Hematopoietic multipotent progenitor cell treated with erythropoietin and hydrocortisone succinate and interleukin-3 and kit ligand, for 6 days (in vitro differentiated cells): ENCODE measurements at places on chromosomes 16 and 17.
A peak's percentile ranks its signal among the peaks of the same experiment; 100 is the strongest.

GRCh38 chr17:33416131-33416530 lies 123.0 kb upstream of the ASIC2 start:
- DNase-seq = peak; percentile 13

GRCh38 chr17:381516-381915 lies 28.9 kb upstream of the RPH3AL start:
- DNase-seq = no peak

GRCh38 chr17:296906-297690 lies 55.5 kb downstream of the RPH3AL start:
- DNase-seq = no peak

- DNase-seq = no peak
Measured at GRCh38 chr17:68095205-68095811, 59.8 kb downstream of the KPNA2 start.

- DNase-seq = no peak
Measured at GRCh38 chr17:77434136-77435114, 293.7 kb downstream of the SEC14L1 start.

- DNase-seq = peak; percentile 77
Measured at GRCh38 chr17:74566132-74566753, 1.1 kb downstream of the CD300H start.

GRCh38 chr17:65485388-65486299 lies 75.8 kb downstream of the AXIN2 start:
- DNase-seq = no peak

- DNase-seq = peak; percentile 78
Measured at GRCh38 chr17:81291662-81292061, 3.4 kb downstream of the SLC38A10 start.

GRCh38 chr17:58305626-58306025 lies 23.0 kb downstream of the TSPOAP1 start:
- no peak for DNase-seq

GRCh38 chr17:3712811-3713463 lies 10.8 kb upstream of the HASPIN start:
- DNase-seq = peak; percentile 97

GRCh38 chr17:11140043-11140442 lies 101.0 kb upstream of the SHISA6 start:
- no peak for DNase-seq

GRCh38 chr17:5511401-5512225 lies 25.2 kb downstream of the MIS12 start:
- peak; percentile 52 for DNase-seq

DNA sequence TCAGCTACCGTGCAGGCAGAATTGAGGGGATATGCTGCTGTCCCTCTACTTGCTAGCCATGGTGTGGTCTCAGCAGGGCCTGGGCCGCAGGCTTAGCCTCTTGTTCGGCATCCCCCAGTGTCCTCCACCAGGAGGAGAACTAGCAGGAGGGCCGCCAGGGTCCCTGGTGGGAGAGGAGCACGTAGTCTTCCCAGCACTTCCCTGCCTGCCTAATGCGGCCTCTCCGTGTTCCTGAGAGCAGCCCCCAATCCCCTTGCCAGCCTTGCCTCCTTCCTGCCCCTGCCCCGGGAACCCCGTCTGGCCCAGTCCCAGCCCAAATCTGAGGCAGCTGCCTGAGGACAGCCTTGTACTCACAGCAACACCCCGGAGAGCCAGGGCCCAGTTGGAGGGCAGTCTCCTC lies 38.1 kb downstream of the PLD6 start:
- DNase-seq = no peak

DNA sequence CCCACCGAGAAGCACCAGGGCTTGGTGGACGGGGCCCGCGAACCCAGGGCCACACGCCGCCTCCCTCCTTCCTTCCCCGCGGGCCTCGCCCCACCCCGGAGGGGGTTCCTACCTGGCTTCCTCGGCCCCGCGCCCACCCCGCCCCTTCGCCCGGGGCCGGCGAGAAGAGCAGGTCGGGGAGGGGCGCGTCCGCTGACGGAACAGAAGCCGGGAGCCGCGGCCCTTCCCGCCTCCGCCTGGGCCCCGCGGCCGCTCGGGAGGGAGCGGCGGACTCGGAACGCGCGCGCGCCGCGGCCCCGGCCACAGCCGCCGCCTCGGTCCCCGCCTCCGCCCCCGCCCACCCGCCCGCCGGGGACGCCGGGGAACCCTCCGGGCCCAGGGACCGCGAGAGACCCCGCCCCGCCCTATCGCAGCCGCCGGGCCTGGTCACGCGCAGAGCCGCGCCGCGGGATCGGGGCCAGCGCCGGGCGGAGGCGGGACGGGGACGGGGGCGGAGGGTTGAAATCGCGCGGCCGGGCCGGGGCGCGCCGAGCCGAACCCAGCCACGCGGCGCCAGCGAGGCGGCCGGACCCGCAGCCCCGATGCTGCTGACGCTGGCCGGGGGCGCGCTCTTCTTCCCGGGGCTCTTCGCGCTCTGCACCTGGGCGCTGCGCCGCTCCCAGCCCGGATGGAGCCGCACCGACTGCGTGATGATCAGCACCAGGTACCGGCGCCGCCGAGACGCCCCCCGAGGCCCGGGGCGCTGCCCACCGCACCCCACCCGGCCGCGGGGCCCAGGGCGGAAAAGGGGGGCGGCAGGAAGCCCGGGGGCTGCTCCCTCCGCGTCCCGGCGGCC lies at the start of gene TLCD3A:
TSS of gene TLCD3A (plus strand) at position 530 of the 835 bp plus-strand sequence. CDS start at position 582, 52 bp downstream.
- peak; percentile 77 for DNase-seq

DNA sequence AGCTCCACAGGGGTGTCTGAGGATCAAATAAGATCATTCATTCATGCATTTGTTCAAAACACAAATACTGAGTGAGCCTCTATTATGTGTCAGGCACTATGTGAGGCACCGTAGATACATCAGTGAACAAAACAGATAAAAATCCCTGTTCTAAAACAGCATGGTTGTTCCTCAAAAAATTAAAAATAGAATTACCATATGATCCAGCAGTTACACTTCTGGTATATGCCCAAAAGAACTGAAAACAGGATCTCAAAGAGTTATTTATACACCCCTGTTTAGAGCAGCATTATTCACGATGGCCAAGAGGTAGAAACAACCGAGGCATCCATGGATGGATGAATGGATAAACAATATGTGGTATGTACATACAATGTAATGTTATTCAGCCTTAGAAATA lies 15.4 kb downstream of the PIPOX start:
- DNase-seq = no peak
